Cerebellar nuclear complex (tissue), 1 donor: ENCODE measurements at places on chromosomes 3 and 15.

DNA sequence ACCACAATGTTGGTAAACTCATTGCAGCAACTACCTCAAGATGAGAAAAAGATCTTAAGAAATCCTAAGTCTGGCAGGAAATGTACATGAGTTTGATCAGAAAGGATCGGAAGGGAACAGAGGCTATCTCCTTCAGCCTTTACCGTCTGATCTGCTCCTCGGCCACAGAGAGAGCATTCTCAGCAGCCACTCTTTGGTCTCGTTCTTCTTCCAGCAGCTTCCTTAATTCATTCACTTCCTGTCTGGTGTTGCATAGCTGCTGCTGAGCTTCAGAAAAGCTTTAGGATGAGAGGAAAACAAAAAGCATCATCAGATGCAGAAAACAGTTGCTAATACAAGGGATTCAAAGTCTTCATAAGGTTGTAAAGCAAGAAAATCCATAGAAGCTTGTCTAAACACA lies 6.6 kb upstream of the HCLS1 start:
- DNase-seq, result no peak

GRCh38 chr3:188370081-188370830 lies 216.3 kb downstream of the LPP start:
- no peak for DNase-seq

DNA sequence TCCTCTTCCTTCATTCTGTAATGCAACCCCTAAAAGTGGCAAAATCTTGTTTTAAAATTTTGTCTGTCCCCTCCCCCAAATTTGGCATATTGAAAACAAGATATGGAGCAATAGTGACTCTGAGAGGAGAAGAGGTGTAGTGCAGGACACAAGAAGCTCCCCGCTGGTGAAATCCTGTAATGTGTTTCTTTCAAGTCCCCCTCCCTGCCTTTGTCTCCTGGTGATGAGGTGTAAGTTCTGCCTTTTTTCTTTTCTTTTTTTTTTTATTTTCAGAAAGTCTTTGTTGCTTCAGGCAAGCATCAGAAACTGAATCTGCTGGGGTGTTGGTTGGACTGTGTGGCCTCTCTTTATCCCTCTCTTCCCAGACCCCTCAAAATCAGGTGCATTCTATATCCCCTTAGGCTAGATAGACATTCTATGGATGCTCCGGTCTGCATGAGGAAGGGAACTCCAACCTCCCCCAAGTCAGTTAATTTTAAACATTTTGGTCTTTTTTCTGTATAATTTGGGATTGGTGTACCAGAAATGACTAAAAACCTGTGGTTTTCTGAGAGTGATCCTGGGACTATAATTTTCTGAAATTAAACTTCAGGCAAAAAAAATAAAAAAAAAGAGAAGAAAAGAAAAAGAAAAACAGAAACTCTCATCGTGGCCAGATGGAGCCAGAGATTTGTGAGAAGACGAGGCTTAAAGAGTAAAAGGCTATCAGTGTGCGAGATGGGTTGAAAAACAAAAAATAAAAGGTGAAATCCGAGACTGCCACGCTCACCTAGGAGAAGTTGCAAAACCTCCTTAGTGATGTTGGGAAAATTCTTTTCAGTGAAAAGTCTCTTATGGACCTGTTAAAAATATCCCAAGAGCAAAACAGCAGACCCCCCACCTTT lies 21.4 kb downstream of the ACKR2 start:
- DNase-seq, result no peak

DNA sequence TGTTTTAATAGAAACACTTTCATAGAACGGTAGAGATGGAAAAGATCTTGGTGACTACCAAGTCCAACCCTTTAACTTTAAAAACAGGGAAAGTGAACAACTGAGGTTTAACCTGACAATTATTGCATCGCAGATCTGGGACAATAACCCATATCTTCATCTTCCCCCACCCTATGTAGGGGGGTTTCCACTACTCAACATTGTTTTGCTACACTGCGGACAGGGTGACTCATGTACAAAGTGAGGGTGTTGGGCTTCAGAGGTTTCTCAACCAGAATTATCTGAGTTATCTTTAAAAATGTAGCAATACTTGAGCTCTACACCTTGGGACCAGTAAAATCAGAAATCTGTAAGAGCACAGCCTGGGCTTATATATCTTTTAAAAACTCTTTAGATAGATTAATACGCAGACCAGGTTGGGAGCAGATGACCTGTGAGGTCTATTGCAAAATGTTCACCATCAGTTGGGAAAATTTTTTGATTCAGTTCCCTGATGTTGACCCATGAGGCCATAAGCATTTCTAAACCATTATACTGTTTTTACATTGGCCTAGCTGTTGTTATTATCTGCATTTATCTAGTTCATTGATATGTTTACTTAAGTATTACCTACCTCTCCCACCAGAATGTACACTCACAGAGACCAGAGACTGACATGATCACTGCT lies 103.6 kb upstream of the ICE2 start:
- DNase-seq, result no peak

DNA sequence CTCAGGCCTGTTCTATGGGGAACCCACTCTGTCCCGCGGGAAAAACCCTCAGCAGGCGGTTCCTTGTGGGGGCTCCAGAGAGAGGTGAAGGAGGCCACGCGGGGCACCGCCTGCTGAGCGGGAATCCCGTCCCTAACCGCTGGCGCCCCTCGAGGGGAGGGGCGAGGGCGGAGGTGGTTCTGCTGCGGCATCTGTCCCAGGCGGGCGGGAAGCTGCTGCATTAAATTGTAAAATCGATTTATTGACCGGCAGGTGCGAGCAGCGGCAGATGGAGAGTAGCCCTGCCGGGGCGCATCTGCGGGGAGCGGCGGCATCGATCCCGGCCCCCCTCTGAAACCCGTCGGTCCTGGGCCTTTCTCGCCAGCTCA lies 3.7 kb upstream of the DLL4 start:
- no peak for DNase-seq

- DNase-seq, result no peak
Observed at GRCh38 chr3:182138393-182138792, 426.7 kb downstream of the SOX2 start.

DNA sequence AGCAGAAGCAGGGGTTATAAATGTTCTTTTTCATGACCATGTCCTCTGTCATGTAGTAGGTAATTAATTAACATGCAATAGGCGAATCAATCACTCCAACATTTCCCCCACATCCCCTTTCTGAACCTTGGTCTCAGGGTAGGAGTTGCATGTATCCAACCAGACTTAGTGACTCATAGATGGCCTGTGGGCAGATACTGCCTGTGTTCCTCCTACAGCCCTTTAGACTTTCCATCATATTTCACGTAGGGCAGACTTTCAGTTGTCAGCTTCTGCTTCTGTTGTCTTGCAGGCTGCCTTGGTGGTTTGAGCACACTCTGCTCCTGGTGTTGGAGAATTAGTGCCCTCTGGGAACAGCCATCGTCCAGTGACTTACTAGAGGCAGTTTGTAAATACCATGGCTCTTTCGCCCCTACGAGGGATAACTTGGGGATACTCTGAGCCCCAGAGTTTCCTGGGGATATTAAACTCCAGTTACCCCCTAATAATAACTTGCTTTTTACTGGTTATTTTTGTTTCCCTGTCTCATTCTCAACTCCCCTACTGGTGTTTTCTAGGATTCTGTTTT lies 244.4 kb downstream of the EDEM1 start:
- DNase-seq, result no peak

DNA sequence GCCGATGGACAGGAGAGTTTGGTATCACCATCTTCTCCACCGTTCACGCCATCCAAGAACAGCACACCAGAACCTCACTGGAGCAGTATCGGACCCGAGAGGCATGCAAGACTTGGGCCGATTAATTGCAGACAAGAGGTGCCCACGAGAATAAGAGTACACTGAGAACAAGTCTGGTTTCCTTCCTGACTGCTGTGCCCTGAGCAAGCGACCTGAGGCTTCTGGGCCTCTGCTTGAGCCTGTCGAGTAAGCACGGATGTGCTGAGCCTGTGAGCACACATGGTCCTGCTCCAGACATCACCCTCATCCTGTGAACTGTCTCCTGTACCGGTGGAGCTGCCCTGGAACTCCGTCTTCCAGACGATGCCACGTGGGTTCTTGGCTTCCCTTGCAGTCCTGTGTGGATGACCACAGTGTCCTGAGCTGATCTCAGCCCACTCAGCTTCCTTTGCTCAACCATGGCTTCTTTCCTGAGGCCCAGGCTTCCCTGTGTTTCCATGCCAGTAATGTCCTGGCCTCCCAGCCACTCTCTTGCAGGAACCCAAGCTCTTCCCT lies 34.3 kb upstream of the SNRPA1 start:
- DNase-seq, result no peak
